ENCODE measurements at places on chromosomes 5 and 9. TPM values are rescaled to one million over a fixed set of nuclear protein-coding genes. Genes with fewer than 3 reads are reported as not detected.

GRCh38 chr5:59732301-59732700, 161.2 kb downstream of the PDE4D start:
- no peaks in the 10 kb centered on the region for H3K4me1 ChIP-seq
- no peaks in the 10 kb centered on the region for H3K36me3 ChIP-seq
- H3K27me3 ChIP-seq, result peaks cover 14% of the 10 kb centered on the region
- DNase-seq, result no peak
- no peak overlapping the region for H3K27ac ChIP-seq
- no peak overlapping the region for H3K4me3 ChIP-seq

- no peak for DNase-seq
- no peaks in the 10 kb centered on the region for H3K36me3 ChIP-seq
- peaks cover 39% of the 10 kb centered on the region for H3K27me3 ChIP-seq
Observed at GRCh38 chr9:100474924-100475276, 2.0 kb downstream of the TMEFF1 start.

DNA sequence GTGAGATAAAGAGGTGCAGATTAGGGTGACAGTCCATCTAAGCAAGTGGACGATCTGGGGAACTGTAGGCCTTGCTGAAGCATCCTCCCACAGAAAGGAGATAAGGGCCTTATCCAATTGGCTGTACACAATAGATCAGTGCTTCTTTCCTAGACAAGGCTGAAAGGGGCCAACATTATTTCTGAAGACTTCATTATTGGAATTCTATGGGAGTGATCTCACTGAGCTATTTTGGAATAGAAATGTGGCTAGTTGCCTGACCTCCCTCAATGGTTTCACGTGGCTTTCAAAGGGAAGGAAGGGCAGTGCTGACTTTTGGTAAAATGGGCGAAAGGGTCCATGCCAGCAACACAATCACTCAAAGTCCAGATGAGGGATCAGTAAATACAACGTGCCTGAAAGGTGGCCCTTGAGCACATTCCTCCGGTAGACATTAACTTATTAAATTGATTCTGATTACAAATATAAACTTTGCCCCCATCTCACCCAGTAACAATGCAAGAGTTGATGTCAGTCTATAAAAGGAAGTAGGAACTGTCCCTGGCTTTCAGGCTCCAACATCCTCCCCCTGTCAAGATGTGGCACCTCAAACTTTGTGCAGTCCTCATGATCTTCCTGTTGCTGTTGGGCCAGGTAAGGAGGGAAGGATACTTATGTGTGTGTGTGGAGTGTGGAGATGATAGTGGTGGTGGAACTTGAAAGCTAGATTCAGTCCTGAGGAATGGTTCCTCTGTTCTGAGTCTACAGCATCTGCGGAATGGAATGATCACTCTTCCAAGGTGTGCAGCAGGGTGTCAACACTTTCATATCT, at the start of gene LEAP2:
LEAP2 (plus strand) TSS at position 550 of the 811 bp plus-strand sequence; CDS start at position 577, 27 bp downstream.
- DNase-seq, result no peak
- no peak within 1 kb of the TSS for H3K4me3 ChIP-seq
- no peaks in the 10 kb centered on the region for H3K27me3 ChIP-seq
- no peak within 1 kb of the TSS for H3K27ac ChIP-seq
- H3K4me1 ChIP-seq, result peaks cover 3% of the 10 kb centered on the region
- peaks cover 22% of the 10 kb centered on the region for H3K36me3 ChIP-seq

CER1 gene
- not detected for total RNA-seq

BHMT2 gene
- not detected for total RNA-seq

All from activated CD8-positive, alpha-beta memory T cell treated with anti-CD3 and anti-CD28 coated beads, Interleukin-2, amount 10 ng/mL, durations not matched to agents 7 days and 5 days (primary cell).